Glutamatergic neuron (in vitro differentiated cells): ENCODE measurements at places on chromosomes 16 and 17. TPM values are rescaled to one million over a fixed set of nuclear protein-coding genes. Genes with fewer than 3 reads are reported as not detected.

GRCh38 chr16:15765880-15766279 lies 90.9 kb downstream of the MYH11 start:
- DNase-seq: no peak

DNA sequence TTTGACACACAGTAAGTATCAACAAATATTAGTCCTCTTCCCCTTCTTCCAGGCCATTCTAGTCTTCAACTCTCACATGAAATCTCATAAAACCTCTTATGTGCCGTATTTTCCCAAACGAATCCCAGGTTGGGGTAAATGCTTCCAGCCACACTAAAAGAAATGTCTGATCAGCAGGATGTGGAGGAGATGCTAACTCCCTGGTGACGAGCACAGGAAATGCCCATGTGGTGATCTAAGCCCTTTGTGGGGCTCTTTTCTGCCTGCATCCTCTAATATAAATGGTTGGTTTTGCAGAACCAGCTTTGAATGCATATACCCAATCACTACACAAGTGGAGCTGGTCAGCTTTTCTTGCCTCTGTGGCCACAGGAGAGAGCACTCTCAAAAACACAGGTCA lies 498.2 kb upstream of the ERCC4 start:
- DNase-seq: no peak

The KRT9 gene
- not detected for total RNA-seq

- no peak for DNase-seq
These were observed 140.2 kb upstream of the ADAMTS18 start for GRCh38 chr16:77574867-77575624.

- no peak for DNase-seq
These were observed 52.2 kb downstream of the ABCC12 start for GRCh38 chr16:48103591-48103990.

GRCh38 chr16:47413041-47413440 lies 47.8 kb downstream of the ITFG1 start:
- DNase-seq: no peak

The CDRT15L2 gene
- not detected for total RNA-seq

The SALL1 gene
- total RNA-seq: 35.7 TPM

DNA sequence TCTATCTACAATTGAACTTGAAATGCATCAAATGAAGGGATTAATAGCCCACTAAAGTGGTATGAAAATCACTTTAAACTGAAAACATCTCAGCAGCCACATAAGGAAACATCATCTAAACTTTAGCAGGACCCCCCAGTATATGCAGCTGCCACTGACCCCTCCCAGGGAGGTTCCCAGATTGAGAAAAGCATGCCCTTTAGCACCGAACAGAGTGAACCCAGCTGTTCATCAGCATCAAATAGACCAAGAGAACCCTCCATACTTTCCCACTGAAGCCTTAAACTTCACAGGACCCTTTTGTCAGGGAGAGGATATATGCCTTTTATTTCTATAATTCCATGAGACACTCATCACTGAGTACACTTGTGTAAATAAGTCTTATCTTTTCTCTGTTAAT lies 44.6 kb downstream of the MYH10 start:
- DNase-seq: no peak

The TCAP gene
- total RNA-seq: 2.3 TPM

GRCh38 chr17:60398227-60398959 lies 6.5 kb upstream of the USP32 start:
- no peak for DNase-seq
